BJ (cell line): ENCODE measurements at places on chromosomes 7 and 10. TPM values are rescaled to one million over a fixed set of nuclear protein-coding genes. Genes with fewer than 3 reads are reported as not detected.
A peak's percentile ranks its signal among the peaks of the same experiment; 100 is the strongest.

AOAH gene
- not detected in 2 replicates for polyA plus RNA-seq

DNA sequence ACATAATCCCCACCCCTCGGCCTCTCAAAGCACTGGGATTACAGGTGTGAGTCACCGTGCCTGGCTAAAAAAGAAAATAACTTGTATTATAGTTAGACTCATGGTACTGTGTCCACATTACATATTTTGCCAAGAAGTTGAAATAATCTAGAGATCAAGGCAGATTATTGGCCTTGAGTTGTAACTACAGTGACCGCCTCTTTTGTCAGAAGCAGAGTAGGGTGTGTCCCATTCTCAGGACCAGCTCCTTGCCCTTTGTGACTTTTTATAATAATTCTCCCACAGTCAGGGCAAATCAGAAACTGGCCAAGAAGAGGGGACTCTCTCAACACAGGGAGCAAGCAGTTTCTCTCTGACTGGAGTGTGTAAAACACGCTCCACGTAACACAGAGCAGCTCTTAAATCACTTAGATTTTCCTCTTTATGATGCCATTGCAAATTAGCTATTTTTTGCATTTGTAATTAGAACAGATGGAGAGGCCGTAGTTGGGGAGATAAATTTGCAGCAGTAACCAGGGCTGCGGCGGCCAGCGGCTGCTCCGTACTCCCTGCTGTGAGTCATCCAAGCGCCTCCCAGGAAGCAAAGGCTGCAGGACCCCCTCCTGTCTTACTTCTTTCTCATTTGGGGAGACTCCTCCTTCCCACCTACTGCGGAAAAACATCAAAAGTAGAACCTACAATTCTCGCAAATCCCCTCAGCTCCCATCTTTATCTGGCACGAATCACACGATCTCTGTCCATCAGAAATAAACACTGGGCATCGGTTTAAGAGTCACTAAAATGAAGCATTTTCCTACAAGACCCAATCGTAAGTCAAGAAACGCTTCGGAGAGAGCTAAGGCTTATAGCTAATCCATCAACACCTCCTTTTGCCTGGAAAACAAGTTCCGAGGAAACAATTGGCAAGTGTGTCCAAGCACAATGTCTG lies 32.1 kb upstream of the MSRB2 start:
- no peak for DNase-seq

- DNase-seq, result peak; percentile 17
Observed at GRCh38 chr10:13526948-13527863, 1.6 kb downstream of the BEND7 start.

VWA2 gene
- 0.07 TPM in 1 of 2 replicates, not detected in the other for polyA plus RNA-seq

DNA sequence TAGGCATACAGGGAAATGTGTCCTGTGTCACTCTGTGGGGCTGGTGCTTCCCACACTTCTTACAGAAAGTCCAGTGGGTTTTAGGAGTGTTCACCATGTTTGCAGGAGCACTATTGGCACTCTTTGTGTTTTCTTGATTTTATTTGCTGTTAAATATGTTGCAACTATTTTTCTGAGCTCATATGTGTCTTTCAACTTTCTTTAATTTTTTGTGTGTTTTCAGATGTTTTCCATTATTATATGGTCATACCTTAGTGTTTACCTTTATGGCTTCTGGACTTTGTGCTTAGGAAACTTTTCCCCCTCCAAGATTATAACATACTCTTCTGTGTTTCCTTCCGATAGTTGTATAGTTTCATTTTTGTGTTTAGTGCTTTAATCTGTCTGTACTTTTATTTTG lies 20.8 kb upstream of the NUDCD3 start:
- DNase-seq, result no peak

- no peak for DNase-seq
Observed at GRCh38 chr10:103763374-103764202, 91.8 kb downstream of the SH3PXD2A start.

- DNase-seq, result no peak
Observed at GRCh38 chr7:150621376-150621775, 10.8 kb downstream of the GIMAP6 start.

DNA sequence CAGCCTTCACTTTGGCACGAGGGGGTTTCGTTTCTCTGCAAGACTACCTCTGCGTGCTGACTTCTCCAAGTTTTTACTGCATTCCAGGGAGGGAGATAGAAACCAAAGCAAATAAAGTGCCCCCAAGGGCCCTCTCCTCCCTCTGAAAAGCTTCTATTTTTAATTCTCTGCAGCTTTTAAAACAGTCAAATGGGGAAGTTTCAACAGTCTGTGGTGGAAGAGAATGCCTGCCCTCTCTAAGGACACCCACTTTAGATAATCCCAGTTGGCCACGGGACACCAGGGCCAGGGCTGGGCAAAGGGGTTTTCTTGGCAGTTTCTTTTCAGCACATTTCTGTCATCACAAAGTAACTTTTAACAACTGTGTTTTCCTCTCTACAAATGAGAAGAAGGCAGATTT lies 386.7 kb upstream of the NPVF start:
- DNase-seq, result no peak

GRCh38 chr10:122648599-122649428 lies 50.8 kb downstream of the C10orf120 start:
- DNase-seq, result no peak

DNA sequence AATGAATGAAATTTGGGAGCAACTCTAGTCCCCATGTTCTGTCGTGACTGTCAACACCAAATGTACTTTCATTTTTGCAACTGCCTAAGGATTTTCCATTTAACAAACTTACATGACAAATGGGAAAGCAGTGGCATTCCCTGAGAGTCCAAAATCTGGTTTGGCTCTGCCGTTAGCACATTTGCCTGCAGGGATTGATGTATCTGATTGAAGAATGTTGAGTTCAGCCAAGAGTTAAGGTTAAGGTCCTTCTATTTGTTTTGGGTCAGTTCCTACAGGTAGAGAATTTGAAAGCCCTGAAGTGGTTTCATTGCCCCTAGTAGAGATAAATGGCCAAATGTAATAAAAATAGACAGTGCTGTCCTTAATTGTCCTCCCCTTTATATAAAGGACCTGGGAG lies 406.5 kb upstream of the GALNT17 start:
- DNase-seq, result no peak

GRCh38 chr7:125396466-125397151 lies 467.0 kb upstream of the POT1 start:
- no peak for DNase-seq

DNA sequence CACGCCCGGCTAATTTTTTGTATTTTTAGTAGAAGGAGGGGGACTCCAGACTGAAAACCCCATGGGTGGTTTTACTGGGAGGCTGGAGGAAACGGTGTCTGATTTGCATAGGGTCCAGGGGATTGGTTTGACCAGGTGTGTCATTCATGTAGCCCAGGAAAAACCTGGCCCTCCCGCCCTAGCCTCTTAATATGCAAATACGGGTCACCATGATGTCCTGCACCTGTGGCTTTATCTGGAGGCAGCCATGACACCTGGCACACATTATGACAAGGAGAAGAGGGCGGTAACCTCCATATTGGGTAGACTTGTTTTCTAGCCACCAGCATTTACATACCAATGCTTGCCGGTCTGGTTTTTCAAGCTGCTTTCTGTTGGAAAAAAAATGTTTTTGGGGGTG lies 68.0 kb downstream of the TRIL start:
- no peak for DNase-seq

GRID2IP gene
- not detected in 2 replicates for polyA plus RNA-seq

GRCh38 chr10:64463406-64463805 lies 942.2 kb downstream of the REEP3 start:
- DNase-seq, result no peak

TBRG4 gene
- polyA plus RNA-seq, result 55.0 and 75.5 TPM in 2 replicates

DNA sequence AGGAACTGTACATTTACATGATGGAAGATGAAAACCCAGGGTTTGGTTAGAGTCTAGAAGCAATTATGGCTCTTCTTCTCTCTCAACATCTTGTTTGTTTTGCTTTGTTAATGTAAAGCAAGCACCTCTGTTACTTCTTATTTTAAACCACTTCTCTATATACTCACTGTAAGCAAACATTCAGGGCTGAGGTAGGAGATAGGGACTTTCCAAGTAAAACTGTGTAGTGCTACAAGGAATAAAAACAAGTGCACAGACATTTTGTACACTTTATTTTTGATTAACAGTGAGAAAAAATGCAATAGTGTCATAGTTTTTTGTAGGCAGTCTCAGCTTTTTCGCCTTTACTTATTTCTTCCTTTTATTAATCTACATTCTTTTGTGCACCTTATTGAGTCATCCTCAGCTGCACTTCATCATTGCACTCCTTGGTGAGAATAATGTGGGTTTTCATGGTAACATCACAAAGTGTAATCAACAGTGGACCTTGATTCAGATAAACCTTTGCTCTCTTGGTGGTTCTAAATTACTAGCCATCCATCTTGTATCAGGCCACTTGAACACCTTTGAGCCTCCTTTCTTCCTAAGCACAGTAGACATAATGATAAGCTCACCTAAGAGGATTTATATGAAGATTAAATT lies 52.9 kb downstream of the ELMO1 start:
- no peak for DNase-seq

DNA sequence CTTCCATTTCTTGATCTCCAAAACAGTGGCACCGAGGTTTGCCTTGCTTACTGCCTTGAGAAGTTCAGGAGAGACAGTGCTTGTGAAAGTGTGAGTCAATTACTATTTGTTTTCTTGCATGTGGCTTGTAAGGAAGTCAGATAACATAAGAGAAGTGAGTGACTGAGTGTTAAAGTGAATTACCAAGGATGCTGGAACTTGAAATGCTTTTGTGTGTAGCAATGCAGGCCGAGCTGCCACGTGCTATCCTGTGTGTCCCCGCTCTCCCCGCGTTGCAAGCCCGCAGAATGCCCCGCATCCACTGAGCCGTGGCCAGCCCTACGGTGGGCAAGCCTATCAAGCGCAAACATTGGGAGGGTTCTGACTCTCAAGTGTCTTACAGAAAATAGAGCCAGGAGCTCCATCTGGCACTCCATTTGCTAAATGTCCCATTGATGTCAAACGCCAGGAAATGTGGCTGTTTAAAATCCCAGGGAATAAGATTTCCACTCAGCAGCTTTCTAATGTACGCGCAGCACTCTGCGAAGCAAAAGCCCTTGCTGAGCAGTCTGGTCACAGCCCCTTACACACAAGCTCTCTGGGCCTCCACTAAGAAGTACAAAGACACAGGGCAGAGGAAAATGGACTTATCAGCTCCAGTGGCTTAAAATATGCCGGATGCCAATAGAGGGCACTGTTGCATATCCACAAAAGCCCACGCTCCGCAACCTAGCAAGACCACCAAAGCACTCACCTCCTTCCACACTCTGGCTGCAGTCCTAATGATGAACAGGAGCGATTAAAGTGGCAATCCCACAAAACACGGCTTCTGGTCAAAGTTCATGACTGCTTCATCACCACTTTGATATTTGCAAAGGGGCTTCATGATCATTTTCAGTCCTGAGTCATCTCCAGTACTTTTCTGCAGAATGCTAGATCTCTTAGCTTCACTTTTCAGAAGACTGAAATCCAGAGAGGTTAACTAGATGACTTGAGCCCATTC lies 158.0 kb upstream of the ITGB1 start:
- no peak for DNase-seq

DNA sequence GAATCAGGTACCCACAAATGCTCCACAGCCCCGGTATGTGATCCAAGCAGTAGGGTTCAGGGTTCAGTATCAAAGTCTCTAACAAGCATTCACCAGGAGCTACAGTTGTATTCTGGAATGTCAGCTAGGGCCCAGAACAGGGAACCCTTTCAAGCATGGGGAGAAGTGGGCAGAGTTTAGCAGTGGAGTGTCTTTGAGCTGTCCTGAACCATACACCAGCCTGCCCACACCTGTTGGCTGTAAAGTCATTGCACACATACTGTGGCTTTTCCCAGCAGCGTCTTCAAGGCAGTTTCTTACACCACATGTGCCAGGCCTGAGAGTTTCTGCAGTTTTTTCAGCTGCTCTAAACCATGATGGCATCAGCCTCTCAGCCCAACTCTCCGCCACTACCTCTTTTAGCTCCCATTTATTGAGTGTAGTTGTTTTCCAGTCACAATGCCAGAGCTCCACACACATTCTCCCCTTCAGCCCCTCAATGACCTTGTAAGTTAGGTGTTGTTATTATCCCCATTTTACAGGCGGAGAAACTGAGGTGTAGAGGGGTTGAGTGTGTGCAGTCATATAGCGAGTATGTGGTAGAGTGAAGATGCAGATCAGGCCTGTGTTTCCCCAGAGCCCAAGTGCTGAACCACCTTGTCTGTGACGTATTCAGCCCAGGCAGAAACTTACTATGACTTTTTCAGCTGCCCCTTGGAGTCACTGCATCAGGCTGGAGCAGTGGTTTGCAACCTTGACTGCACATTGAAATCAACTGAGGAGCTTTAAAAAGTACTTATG lies 83.1 kb downstream of the CHN2 start:
- no peak for DNase-seq

DNA sequence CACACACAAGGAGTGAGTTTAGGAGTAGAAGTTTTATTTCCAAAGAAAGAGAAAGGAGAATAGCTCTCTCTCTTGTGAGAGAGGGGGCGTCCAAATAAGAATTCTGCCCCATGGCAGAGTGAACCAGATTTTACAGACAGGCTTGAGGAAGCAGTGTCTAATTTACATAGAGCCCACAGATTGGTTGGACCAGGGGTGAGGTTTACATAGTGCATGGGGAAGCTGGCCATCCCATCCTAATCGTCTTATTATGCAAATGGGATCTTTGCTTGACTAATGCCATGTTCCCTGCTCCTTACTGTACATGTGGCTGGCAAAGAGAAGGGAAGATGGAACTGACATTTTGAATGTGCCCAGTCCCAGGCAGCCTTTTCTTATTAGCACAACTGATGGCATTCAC lies 60.0 kb upstream of the ACSM6 start:
- DNase-seq, result no peak

GALNT17 gene
- polyA plus RNA-seq, result not detected in 2 replicates

CYP2C19 gene
- polyA plus RNA-seq, result not detected in 2 replicates

DNA sequence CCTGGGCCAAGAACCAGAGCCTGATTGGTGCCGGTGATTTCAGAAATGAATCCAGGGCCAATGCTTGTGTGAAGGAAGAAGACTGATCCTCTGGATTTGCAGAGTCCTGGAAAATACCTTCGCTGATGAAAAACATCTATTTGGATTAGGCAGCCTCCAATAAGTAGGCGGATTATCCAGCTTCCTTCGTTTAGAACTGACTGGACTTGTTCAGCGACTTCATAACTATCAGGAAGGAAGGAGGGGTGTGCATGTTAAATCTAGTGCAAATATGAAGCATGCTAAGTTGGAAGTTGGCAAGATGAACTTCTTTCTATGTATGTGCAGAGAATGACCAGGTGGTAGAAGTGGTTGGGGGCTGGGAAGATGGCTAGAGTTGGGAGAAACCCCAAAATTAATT lies 41.0 kb downstream of the NKX2-3 start:
- no peak for DNase-seq

GRCh38 chr10:31757831-31758230 lies 170.8 kb downstream of the ARHGAP12 start:
- no peak for DNase-seq
